ENCODE measurements at places on chromosomes 16 and 17.

DNA sequence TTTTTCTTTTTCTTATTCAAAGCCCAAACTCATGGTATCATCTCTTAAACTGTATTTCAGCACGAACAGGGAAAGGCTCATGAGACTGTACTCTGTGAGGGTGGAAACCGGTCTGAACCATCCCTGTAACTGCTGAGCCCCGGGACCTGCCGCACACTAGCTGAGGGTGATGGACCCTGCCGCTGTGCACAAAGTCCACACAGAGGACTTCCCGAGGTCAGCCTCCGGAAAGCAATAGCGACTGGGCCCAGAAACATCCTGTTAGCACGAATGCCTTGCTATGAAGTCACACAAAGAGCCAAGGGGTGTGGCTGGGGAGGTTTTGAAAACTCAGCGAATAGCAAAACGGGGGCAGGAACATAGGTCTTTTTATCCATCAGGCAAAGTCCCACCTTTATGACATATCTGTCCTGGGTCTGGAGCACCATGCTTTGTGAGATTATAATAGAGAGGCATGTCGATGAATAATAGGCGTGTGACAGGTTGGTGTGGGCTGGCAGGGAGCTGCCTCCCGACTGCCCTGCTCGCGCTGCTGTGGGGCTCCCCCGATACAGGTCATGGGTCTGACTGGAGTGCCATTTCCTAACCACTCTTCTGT is 33.4 kb downstream of the CDK5R1 start:
- peak; percentile 55 for DNase-seq

DNA sequence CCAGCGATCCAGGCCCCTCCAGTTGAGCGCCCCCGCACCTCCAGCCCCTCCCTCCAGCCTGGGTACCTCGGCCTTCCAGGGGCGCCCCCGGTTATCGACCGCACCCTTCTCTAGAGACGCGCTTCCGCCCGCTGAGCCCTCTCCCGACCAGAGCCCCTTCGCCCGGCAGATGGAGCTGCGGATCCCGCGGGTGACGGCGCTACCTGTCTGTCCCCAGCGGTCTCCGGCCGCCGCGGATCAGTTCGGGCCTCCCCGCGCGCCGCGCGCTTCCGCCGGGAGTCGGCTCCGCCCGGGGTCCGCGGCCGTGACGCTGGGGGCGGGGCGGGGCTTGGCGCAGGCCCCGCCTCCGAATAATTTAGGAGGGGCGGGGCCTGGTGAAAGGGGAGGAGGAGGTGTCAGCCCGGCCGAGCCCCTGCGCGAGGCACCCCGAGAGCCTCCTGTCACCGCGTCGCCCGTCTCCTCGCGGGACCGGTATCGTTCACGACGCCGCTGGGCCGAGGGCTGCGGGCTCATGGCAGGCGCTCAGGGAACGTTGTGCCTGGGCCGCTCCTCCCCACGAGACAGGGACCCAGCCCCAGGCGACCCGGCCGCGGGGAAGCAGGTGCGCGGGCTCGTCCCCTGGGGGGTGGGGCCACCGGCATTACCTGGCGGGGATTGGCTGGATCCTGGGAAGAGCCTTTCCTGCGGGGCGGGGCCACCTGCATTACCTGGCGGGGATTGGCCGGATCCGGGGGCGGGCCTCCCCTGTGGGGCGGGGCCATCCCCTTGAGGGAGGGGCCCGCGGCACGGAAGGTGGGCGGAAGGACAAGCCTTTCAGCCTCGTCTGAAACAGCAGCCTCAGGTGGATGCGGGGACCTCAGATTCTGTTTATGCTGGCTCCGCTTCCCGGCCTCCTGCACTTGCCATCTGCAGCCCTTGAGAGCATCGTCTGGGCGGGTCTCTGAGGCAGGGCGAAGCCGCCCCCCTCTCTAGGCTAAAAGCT is at the start of gene SPATA2L:
TSS of gene SPATA2L (minus strand) at position 281 of the 982 bp plus-strand sequence. CDS start 473 bp downstream, outside the sequence.
- DNase-seq: peak; percentile 97

- DNase-seq: no peak
These were observed 30.8 kb upstream of the RPL38 start for GRCh38 chr17:74172700-74173099.

GRCh38 chr16:9225527-9226316 is 134.3 kb downstream of the HAPSTR1 start:
- DNase-seq: no peak

GRCh38 chr17:43377056-43377810 is 21.6 kb upstream of the ARL4D start:
- no peak for DNase-seq

DNA sequence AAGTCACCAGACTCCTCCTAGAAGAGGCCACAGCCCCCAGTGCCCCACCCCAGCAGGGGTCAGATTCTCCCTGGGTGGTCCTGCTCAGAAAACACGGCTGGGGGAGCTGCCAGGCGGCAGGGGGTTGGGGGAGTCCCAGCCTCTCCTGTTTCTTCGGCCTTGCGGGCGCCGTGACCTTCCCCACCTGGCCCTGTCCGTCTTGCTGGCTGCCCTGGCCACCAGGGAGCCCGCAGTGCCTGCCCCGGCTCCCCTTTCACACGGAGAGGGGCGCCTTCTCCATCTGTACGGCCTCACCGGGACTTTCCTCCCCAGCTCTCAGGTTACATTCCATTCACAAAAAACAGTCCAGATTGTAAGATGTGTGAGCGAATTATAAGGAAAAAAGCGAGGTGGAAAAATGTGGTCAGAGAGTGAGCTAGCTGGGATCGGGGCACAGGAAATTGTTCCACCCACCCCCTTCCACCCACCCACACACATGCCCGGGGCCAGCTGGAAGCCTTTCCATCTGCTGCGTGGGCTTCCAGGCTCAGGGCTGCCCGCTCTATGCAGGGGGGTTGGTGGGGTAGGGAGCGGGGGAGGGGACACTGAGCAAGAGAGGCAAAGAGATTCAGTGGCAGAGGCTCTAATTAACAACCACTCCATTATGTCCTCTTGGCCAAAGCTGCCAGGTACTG is 14.6 kb upstream of the CIBAR2 start:
- DNase-seq: peak; percentile 17

DNA sequence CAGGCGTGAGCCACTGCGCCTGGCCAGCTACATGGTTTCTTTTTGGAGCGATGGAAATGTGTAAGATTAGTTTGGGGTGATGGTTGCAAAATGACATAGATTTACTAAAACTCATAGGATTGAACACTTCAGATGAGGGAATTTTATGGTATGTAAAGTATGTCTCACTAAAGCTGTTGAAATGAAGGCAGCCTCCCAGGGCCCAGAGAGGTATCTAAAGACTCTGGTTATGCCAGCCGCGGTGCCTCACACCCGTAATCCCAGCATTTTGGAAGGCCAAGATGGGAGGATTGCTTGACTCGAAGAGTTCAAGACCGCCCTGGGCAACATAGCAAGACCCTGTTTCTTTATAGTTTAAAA is 254.9 kb downstream of the PARN start:
- DNase-seq: no peak

DNA sequence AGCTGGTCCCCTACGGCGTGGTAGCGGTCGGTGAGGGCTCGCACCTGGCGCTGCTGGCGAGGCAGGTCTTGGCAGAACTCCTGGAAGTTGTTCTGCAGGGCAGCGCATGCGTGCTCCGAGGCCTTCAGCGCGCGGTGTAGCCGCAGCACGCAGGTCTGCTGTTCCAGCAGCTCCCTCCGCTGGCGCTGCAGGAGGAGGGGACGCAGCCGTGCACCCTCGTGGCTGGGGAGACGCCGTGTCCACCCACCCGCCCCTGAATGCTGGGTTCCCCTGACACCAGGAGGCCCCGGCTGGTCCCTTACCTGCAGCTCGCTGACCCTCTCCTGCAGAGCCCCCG is 12.2 kb downstream of the EVPL start:
- DNase-seq: no peak

DNA sequence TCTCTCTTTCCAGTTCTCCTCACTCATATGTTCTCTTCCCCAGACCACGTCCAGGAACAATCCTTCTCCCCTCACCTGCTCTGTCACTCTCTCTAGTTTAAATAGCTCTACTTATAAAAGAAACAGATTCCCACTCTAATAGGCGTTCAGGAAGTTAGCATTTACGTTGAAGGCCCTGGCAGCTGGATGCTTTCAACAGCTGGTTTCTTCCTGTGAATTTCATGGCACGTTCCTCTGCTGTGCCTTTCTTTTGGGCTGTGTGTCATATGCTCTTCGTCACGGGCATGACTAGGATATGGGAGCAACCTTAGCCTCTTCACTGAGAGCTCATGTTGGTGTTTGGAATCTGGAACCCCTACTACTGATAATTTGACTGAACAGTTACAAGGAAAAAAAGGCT is 73.2 kb downstream of the ZNF18 start:
- DNase-seq: no peak

GRCh38 chr17:6592173-6592572 is 35.8 kb upstream of the PITPNM3 start:
- no peak for DNase-seq

DNA sequence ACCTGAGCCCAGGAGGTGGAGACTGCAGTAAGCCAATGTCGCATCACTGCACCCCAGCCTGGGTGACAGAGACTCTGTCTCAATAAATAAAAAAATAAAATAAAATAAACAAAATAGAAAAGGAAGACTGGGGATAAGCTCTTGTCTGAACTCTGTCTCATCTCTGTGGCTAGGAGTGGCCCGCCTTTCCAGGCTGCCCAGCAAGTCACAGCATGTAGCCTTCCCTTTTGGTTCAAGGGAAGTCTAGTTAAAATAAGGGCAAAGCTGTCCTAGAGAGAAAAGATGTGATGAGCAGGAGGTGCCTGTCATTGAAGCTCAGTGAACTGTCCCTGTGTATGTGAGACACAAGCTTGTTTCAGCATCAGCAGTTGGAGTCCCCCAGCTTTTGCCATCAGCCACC is 2.7 kb upstream of the GFAP start:
- DNase-seq: no peak

DNA sequence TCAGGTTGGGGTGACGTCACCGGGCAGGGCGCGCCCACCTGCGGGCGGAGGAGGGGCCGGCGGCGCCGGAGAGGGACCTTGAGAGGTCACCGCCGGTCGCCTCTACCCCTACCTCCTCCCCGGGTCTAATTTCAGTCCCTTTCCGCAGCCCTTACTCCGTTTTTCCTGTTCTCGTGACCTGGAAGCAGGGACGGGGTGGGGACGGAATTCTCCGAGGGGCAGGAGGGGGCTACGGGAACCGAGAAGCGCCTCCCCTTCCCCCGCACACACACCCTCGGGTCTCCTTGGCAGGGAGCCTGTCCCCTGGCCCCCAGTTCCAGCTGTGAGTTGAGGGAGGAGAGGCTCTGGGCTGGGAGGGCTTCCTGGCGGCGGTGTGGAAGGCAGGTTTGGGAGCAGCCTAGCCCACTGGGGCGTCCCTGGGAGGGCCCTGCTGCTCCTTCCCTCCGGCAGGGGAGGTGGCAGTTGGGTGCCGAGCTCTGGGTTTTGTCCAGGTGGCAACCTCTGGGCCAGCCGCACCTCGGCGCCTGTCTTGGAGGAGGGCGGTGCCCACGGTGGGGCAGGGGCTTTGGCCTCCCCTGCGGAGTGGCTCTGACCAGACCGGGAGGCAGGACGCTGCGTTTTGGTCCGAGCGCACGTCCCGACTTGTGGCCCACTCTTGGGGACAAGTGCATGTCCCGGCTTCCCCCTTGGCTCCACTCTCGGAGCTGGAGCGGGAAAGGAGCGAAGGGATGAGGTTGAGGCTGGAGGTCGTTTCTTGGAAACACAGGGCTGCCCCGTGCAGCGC is 773 bp downstream of the SYNGR3 start:
- DNase-seq: no peak

- DNase-seq: no peak
These were observed 610 bp downstream of the C16orf74 start for GRCh38 chr16:85750146-85750826.

DNA sequence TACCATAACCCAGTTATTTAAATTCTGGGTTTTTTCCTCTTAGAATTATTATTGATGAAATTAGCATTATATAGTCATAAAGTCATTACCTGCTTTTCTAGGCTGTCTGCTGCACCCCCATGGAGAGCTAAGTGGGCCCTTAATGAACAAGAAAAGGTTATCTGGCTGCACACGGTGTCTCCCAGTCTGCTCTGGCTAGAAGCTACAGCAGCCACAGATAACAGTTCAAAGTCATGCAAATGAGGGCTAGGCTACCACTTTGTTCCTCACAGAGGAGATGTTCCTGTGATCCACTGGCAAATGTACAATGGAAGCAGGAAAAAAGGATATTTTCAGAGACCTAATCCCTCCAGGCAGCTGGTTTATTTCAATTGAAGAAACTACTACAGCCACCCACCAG is 112.1 kb downstream of the SNX11 start:
- no peak for DNase-seq

GRCh38 chr16:7534749-7535148 is 202.1 kb downstream of the RBFOX1 start:
- DNase-seq: no peak

GRCh38 chr17:50304781-50305404 is 30.6 kb downstream of the TMEM92 start:
- no peak for DNase-seq

DNA sequence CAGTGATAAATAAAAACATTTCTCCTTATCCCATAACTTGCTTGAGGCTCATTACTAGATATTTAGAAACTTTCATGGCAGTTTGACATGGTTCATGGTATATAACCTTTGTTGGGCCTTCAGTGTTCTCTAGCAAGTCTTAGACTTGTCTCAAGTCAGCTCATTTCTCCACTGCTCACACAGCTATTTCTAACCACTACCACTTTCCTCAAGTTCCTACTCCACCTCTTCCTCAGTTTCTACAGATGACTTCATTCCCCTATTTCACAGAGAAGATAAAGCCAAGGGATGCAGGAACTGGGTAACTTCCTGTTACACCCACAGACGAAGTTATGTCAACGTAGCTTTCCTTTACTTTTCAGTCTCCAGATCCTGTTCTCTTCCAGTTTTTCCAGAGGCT is 23.2 kb downstream of the NLK start:
- DNase-seq: no peak

DNA sequence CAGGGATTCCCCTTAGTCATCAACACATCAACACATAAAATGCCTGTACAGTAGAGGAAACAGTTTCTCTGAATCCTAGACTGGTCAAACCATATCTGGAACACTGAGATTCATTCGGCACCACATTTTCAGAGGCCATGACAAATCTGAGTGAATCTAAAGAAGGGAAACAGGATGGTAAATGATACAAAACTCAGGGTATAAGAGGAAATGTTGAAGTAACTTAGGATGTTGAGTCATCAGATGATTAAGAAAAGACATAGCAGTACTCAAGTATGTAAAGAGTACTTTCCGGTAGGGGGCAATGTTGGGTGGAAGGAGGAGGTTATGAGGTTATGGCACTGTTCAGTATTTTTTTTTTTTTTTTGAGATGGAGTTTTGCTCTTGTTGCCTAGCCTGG is 358.5 kb upstream of the PMFBP1 start:
- no peak for DNase-seq

- no peak for DNase-seq
These were observed 1.7 kb downstream of the USP32 start for GRCh38 chr17:60390186-60390585.

Measured in activated T-cell treated with anti-CD3 and anti-CD28 coated beads for 48 hours (primary cell).